ENCODE measurements at places on chromosomes 2 and 18.
A peak's percentile ranks its signal among the peaks of the same experiment; 100 is the strongest.

DNA sequence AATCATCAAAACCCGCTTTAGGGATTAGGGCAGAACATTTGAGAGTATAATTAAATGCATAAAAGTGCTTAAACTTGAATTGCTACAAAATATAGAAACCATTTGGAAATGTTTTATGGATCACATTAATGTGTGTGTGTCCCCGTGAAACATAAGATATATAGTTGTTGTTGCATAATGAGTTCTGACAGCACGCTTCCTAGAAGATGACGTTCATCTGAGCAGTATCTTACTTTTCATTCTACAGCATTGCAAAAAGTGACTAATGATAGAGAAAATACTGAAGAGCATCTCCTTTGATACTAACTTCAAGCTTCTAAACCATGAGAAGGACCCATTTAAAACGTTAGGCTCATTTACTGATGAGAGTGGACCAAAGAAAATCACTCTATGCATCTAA lies 63.7 kb downstream of the SLC8A1 start:
- DNase-seq, result no peak

GRCh38 chr2:239751679-239752355 lies 273.3 kb downstream of the NDUFA10 start:
- no peak for DNase-seq

- no peak for DNase-seq
Observed at GRCh38 chr2:63555299-63555698, 33.0 kb downstream of the WDPCP start.

DNA sequence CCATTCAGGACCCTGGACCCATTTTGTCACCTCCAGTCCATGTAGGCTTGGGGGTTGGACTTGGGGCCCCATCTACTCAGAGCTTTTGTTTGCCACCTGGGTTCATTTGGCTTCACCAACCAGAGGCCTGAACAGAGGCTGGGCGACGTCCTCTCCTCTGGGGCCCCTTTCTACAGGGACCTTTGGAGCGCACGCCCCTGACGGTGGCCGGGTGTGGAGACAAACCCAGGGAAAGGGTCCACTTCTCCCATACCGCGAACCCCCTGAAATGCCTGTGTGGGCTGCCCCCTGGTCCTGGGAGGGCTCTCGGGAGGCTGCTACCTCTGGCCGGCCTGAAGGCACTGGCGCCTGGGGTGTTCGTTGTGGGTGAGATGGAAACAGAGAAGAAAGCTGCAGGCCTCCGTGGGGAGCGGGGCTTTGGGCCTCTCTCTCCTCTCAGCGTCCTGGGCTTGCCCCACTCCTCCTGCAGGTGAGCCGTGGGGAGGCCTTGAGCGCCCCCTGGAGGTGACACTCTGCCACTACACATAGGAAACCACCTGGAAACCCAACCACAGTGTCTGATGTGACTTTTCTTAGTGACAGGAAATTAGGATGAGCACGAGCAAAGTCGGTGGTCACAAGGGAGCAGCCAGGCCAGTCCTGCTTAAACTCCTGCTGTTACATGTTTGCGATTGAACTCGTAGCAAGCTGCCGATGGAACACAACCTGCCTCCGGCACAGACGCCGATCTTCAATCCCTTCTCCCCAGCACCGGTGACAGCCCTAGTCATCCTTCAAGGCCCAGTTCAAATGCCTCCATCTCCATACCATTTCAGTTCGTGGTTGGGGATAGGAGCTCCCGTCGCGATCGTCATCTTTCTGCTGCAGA lies 12.0 kb upstream of the NTSR2 start:
- DNase-seq, result peak; percentile 30

GRCh38 chr2:62354771-62355561 lies 151.0 kb downstream of the TMEM17 start:
- no peak for DNase-seq

GRCh38 chr18:46676182-46676835 lies 19.3 kb upstream of the LOXHD1 start:
- no peak for DNase-seq

DNA sequence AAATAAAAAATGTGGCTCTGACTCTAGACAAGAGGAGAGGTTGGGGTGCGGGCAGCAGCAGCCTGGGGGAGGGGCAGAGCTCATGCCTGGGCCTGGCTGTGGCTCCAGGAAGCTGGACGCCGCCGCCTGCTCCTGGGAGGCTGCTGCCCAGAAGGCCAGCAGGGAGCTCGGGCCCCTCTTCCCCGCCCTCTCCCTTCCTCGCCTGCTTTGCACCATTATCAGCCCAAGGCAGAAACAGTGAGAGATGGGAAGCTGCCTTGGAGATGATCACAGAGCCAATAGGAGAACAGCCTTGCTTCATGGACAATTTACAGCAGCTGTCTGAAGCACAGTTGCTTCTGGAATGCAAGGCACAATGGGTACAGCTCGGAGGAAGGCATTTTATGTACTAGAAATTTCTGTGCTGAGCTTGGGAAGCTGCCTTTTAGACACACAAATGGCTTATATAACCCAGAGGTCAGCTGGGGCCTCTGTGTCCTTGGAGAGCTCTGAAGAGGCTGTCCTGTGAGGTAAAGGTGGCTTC lies 55.3 kb upstream of the AFF3 start:
- no peak for DNase-seq

DNA sequence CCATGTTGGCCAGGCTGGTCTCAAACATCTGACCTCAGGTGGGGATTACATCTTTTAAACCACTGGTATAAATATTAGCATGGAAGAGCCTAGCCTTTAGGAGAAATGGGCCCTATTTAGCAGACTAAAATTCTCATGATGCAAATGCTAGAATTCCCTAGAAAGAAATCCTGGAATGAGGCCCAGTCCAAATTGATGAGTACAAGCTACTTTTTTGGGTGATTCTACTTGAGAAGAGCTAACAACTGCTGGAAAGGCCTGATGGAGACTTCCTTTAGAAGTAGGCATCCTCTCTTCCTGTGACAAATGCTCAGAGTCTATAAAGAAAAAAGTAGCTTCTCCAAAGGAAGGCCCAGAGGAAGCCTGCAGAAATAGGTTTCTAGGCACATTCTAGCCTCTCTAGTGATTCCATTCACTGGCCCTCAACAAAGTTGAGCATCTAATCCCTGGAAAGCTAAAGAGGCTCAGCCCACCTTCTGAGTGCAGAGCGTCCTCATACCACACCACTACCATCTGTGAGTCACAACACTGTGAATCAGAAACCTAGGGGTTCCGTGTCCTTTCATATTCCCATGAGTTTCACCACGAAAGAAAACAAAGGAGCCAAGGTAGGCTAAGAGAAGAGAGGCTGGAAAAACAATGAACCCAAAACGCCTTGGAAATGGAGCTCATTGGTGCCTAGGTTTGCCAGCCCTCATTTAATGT lies 183.1 kb downstream of the C1D start:
- DNase-seq, result no peak

- no peak for DNase-seq
Observed at GRCh38 chr18:36402765-36403396, 105.4 kb downstream of the FHOD3 start.

DNA sequence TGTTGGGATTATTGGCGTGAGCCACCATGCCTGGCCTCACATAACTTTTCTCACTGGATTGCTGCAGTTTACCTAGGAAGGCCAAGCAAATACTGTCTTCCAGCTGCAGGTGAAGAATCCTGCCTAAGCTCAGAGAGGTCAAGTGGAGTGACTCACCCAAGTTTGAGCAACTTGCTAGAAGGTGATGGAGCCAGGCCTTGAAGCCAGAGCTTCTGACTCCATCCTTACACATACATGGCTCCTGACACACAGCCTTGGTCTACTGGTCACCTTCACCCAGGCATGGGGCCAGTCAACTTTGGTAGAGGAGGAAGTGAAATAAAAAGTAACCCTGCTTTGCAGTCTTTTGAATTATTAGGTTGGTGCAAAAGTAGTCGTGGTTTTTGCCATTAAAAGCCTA lies 93.5 kb downstream of the VWA3B start:
- DNase-seq, result no peak

DNA sequence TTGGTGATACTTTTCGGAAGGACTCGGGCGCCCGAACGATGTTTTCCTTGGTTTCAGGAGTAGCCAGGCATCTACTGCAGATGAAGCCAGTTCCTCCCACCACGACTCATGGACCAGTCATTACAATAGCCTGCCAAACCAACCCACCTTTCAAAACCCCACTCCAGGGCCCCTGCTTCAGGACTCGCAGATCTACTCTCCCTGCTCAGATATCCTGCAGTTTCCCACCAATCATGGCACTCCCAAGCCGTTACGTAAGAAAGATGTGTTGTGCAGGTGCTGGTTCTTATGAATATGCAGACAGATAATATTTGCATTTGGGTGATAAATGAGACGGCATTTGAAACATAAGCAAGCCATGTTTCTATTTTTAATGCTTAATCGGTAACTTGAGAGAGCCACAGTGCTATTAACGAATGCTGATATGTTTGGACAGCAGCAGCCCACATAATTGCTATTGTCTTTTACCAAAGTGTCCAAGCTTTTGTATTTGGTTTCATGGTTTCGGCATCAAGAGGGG lies 3.5 kb upstream of the CYS1 start:
- DNase-seq, result no peak

DNA sequence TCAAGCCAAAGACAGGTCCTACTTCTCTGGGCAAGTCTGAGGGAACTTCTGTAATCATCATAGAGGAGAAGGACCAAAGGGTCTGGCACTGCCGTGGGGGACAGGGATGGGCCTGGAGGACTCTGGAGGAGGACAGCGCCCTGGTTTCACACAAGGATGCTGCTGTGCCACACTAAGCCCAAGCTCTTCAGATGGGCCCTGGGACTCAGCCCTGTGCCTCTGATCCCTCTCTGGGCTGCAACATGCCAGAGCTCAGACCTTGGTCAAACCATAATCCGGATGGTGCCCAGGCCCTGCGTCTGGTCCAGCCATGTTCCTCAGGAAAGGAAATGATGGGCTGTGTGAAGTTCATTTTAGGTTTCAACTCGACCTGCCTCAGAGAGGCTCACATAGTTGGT lies 222.0 kb upstream of the COPS8 start:
- no peak for DNase-seq

DNA sequence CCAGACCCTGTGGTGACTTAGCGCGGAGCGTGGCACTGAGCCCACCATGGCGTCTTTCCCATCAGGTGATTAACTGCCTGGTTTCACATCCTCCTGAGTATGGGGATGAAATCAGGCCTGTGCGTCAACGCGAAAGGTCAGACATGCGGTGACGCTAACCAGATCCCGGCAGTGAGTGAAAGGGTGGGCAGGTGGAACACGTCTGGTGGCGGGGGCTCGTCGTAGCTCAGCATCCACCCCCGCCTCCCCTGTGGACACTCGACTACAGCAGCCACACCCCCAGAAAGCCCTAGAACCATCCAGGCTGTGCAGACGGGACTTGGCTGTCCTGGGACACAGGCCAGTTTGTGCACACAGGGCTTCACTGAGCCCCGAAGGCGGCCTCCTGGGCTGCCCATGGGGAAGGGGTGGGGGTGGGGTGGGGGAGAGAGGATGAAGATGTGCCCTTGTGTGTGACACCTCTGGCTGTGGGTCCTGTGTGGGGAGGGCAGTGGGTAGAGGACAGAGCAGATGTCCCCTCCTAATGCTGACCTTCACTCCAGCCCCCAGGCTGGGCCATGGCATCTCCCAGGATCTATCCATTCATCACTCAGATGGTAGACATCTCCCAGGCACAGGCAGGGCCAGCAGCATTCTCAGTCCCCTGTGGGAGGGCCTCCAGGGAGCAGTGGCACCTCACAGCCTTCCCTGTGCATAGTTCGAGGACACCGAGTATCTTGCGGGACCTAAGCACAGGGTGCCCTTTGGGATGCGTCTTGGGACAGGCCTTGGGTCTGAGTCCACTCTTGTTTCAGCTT lies 27.5 kb downstream of the RAMP1 start:
- no peak for DNase-seq

- DNase-seq, result no peak
Observed at GRCh38 chr2:188024811-188025210, 266.9 kb upstream of the GULP1 start.

DNA sequence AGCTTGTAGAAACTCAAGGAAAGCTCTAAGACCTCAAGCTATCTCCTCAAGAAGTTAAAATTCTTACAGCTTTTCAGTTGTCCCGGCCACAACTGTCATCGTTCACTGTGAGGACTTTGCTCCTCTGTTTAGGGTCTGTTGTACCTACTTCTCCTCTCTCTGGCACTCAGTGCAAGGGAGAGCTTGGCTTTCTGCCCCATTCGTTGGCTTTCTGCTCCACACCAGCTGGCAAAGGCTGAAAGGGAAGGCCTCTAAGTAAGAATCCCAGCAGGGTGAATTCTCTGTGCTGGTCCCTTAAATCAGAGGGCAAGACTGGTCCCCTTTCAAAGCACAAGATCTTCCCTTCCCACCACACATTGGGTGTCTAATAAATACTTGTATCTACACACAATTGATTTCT lies 17.3 kb downstream of the ZBTB7C start:
- no peak for DNase-seq

DNA sequence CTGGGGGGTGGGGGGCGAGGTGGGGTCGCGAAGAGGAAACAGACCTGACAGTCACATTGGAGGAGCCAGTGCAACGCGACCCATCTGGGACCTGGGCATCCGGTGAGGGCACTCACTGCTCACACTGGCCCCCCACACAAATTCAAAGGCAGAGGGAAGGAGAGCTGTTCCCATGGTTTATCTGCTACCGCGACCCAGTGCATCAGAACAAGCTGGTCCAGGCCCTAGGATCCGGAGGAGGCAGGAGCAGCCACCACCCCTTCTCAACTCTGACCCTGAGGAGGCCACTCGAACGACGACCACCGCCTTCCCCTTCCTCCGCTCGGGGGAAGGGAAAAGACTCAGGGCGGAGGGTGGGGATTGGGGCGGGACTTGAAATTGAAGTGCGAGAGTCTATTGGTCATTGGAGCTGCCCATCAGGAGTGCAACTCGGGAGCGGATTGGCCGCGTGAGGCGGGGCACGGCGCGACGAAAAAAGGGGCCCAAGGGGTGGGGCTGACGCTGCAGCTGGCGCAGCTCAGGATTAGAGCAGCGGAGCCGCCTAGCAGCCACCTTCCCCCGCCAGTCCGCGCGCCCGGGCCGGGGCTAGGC lies at the start of gene CDK5R2:
Gene CDK5R2, plus strand, starts transcription at position 526 of the 591 bp plus-strand sequence. CDS start 155 bp downstream, outside the sequence.
- peak; percentile 29 for DNase-seq

DNA sequence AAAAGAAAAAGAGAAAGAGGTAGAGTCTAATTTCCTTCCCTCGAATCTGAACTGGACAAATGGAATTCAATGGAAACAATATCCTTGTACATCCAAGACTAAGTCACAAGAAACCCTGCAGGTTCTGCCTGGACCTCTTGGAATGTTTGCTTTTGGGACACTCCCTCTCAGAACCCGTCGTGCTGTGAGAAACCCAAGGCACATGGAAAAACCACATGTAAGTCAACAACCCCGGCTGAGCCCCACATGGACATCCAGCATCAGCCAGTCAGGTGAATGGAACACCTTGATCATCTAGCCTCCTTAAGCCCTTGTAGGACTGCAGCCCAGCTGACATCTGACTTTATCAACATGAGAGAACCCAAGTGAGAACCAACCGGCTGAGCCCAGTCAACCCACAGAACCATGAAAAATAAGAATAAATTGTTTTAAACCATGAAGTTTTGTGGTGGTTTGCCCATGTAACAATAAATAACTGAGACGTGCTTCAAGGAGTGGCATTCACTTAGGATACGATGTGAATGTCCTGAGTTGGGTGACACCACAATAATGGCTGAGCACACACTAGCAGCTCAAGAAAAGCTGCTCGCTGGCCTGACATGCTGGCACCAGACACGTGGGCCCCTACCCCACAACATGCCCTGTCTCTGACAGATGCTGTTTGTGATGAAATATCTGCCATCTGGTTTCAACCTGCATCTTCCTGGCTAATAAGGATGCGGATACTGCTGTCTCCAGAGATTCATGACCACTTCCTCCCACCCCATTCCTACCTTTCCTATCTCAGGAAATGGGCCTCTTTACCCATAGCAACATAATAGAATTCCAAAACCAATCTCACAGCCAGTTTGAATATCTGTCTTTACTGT lies 28.8 kb downstream of the PKDCC start:
- no peak for DNase-seq

Data from CD4-positive, CD25-positive, alpha-beta regulatory T cell (primary cell).